Fibroblast of lung (primary cell): ENCODE measurements at places on chromosomes 5 and 9. TPM values are rescaled to one million over a fixed set of nuclear protein-coding genes. Genes with fewer than 3 reads are reported as not detected.

- H3K27me3 ChIP-seq = no peaks in the 10 kb centered on the region
- peak; percentile 87 for DNase-seq
- no peak overlapping the region for H3K4me3 ChIP-seq
- peak overlapping the region; percentile 61 for H3K27ac ChIP-seq
Observed at GRCh38 chr9:99269416-99269815, 47.3 kb downstream of the SEC61B start.

DNA sequence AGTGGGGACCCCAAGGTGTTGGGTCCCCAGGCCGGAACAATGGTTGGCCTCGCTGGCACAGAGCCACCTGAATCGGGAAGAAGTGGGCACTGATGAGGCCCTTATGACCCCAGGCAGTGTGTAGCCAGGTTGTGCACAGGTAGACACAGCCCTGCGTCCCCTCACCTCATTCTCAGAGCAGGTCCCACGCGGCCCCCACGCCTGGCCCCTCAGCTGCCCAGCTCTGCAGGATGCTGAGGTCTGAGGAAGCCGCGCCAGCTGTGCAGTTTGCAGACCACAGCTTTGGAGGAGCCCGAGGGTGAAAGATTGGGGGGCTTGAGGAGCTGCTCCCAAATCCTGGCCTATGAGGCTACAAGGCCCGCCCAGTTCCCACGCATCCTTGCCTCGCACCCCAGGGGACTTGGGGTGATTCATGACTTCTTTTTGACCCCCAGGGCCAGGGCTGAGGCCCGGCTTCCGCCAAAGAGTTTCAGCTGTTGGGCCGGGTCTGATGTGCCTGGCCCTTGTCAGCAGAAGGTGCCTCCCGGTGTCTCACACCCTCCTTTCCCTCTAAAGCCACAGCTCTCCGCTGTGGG lies 87.8 kb upstream of the PHYKPL start:
- DNase-seq = no peak
- H3K27ac ChIP-seq = no peak overlapping the region
- no peaks in the 10 kb centered on the region for H3K36me3 ChIP-seq
- H3K4me3 ChIP-seq = no peak overlapping the region

- DNase-seq = no peak
- H3K27me3 ChIP-seq = no peaks in the 10 kb centered on the region
- H3K36me3 ChIP-seq = no peaks in the 10 kb centered on the region
- H3K27ac ChIP-seq = no peak overlapping the region
- H3K4me1 ChIP-seq = peaks cover 8% of the 10 kb centered on the region
- H3K4me3 ChIP-seq = no peak overlapping the region
Observed at GRCh38 chr5:58244819-58245475, 214.9 kb downstream of the PLK2 start.

DNA sequence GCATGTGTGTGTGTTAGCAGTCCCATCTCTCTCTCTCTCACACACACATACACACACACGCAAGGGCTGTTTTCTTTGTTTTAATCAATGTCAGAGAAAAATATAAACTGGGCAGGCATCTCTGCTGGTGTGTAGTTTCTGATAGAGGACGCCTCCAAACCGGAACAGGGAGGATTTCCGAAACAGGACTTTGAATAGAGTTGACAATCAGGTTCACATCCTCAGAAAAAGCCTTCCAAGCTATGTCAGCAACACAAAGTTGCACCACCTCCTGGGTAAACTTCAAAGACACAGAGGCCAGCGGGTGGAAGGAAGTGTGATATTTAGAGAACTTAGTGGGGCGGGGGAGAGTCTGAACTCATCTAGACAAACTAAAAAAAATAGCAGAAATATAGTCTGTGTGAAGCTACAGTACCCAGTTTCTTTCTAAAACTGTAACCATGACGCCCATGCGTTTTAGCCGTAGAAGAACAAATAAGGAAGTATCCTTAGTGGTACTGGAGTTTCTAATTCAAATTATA lies 1.2 kb downstream of the ST8SIA4 start:
- peak; percentile 12 for DNase-seq
- H3K27ac ChIP-seq = no peak overlapping the region
- H3K27me3 ChIP-seq = peaks cover 9% of the 10 kb centered on the region
- no peaks in the 10 kb centered on the region for H3K36me3 ChIP-seq
- no peaks in the 10 kb centered on the region for H3K4me1 ChIP-seq
- peak overlapping the region; percentile 81 for H3K4me3 ChIP-seq

DNA sequence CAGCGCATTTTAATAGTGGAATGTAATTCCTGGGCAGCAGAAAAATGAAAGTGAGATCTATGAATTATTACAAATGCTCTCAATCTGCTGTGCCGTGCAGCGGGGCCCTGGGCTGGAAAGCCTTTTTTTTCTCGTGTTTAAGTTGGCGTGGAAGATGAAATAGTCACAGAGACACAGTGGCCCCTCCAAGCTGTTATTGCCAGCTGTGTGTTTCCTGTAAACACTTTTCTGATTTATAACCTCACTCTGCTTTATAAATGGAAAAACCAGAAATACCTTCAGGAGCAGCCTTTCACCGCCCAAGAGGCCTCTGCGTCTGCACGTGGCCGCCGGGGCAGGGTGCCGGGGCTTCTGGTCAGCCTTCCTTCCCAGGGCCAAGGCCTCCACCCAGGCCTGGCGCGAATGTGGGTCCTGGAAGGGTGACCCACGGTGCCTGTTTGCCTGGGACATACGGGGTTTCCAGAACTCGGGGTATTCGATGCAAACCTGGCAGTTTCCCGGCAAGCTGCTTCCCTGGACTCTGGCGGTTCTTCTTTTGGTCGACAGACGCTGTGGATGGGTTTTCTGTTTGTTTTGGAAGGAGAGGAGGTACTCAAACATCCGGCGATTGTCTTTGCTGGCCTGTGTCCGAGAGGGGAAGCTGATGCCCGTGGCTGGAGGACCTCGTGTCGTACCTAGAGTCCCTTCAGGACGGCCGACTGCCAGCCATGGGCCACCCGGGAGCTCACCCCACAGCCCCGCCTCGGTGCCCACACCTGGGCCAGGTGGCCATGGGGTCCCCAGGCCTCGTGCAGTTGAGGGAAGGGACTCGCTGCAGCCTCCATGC lies 256.7 kb downstream of the PARP8 start:
- no peak for DNase-seq
- no peaks in the 10 kb centered on the region for H3K4me1 ChIP-seq
- no peaks in the 10 kb centered on the region for H3K27me3 ChIP-seq
- H3K27ac ChIP-seq = no peak overlapping the region
- H3K36me3 ChIP-seq = no peaks in the 10 kb centered on the region
- H3K4me3 ChIP-seq = peak overlapping the region; percentile 14

GRCh38 chr9:98989036-98990000 lies 45.6 kb downstream of the COL15A1 start:
- H3K4me1 ChIP-seq = peaks cover 13% of the 10 kb centered on the region
- no peaks in the 10 kb centered on the region for H3K36me3 ChIP-seq
- H3K27me3 ChIP-seq = peaks cover 3% of the 10 kb centered on the region
- H3K27ac ChIP-seq = peak overlapping the region; percentile 84
- no peak overlapping the region for H3K4me3 ChIP-seq
- peak; percentile 100 for DNase-seq

GRCh38 chr9:7467186-7467585 lies 332.4 kb downstream of the DMAC1 start:
- H3K27me3 ChIP-seq = no peaks in the 10 kb centered on the region
- no peak overlapping the region for H3K27ac ChIP-seq
- no peaks in the 10 kb centered on the region for H3K36me3 ChIP-seq
- H3K4me1 ChIP-seq = no peaks in the 10 kb centered on the region

- peaks cover 2% of the 10 kb centered on the region for H3K4me1 ChIP-seq
- H3K27me3 ChIP-seq = no peaks in the 10 kb centered on the region
- no peaks in the 10 kb centered on the region for H3K36me3 ChIP-seq
- H3K27ac ChIP-seq = no peak overlapping the region
Observed at GRCh38 chr5:10538103-10538788, 25.6 kb upstream of the ANKRD33B start.

DNA sequence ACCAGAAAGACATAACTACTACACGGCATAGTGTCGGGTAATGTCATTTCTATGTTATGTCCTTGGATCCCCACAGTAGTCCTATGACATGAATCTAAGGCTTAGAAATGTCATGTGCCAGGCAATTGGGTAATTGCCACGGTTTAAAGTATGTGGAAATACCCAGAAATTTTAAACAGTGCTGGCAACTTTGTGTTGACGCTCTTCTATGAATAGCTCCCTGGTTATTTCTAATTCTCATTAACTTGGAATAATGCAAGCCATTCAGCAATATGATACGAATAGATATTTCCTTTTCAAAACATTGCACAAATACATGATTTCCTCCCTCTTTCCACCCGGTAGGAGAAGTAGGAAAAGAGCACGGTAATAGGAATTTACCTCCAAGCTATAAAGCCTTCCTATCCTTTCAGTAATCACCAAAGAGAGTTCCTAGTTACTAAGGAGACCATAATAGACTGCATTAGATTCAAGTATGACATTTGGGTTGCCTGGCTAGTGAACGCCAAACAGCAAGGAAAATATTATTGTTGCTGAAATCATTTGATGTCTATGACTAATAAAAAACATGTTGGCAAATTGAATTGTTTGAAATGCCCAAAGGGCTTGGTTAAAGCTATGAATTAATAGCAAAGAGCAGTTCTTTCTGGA lies 168.4 kb downstream of the CCDC192 start:
- H3K4me1 ChIP-seq = peaks cover 4% of the 10 kb centered on the region
- no peaks in the 10 kb centered on the region for H3K27me3 ChIP-seq
- no peak overlapping the region for H3K27ac ChIP-seq
- H3K36me3 ChIP-seq = no peaks in the 10 kb centered on the region
- no peak overlapping the region for H3K4me3 ChIP-seq

DNA sequence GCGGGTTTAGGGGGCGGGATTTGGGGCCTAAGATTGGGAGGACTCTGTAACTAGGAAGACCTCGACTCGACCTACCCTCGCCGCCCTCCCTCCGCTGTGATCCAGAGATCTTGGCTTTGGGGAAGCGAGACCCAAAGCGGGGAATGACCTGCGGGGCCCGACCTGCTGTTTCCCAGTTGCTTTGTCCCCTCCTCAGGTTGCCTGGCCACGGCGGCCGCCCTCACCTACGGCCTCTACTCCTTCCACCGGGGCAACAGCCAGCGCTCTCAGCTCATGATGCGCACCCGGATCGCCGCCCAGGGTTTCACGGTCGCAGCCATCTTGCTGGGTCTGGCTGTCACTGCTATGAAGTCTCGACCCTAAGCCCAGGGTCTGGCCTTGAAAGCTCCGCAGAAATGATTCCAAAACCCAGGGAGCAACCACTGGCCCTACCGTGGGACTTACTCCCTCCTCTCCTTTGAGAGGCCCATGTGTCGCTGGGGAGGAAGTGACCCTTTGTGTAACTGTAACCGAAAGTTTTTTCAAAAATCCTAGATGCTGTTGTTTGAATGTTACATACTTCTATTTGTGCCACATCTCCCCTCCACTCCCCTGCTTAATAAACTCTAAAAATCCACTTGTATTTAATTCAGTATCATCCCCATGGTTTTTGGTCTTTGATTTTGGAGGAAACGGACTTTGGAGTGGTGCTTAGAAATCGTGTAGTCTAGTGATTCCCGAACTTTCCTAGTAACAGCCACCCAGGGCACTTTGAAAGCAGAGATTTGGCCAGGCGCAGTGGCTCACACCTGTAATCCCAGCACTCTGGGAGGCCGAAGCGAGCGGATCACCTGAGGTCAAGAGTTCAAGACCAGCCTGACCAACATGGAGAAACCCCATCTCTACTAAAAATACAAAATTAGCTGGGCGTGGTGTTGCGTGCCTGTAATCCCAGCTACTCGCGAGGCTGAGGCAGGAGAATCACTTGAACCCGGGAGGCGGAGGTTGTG lies 878 bp downstream of the HIGD2A start:
- H3K4me1 ChIP-seq = peaks cover 12% of the 10 kb centered on the region
- peaks cover 12% of the 10 kb centered on the region for H3K36me3 ChIP-seq
- H3K4me3 ChIP-seq = peak overlapping the region; percentile 81
- H3K27ac ChIP-seq = peak overlapping the region; percentile 95

- no peak overlapping the region for H3K4me3 ChIP-seq
- peaks cover 12% of the 10 kb centered on the region for H3K4me1 ChIP-seq
- H3K27ac ChIP-seq = no peak overlapping the region
- no peaks in the 10 kb centered on the region for H3K27me3 ChIP-seq
- H3K36me3 ChIP-seq = no peaks in the 10 kb centered on the region
Observed at GRCh38 chr9:22216730-22217172, 207.6 kb upstream of the CDKN2B start.

DNA sequence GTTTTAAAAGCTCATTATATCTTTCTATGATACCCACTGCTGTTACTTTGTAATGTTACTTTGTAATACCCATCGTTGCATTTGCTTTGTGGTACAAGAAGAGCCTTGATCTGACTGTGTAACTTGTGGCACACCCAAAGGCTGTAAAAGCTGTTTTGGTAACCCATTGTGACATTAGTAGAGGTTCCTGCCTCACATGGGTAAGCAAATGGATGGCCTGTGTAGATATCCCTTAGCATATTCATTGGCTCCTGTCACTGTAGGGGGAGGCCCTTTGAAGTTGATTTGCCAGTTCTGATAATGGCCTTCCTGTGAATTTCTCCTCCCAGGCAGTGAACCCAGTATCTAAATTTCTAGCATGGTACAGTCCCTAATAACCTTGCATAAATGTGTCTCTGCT lies 15.7 kb downstream of the CDK20 start:
- no peak overlapping the region for H3K27ac ChIP-seq
- no peak for DNase-seq
- no peak overlapping the region for H3K4me3 ChIP-seq

DNA sequence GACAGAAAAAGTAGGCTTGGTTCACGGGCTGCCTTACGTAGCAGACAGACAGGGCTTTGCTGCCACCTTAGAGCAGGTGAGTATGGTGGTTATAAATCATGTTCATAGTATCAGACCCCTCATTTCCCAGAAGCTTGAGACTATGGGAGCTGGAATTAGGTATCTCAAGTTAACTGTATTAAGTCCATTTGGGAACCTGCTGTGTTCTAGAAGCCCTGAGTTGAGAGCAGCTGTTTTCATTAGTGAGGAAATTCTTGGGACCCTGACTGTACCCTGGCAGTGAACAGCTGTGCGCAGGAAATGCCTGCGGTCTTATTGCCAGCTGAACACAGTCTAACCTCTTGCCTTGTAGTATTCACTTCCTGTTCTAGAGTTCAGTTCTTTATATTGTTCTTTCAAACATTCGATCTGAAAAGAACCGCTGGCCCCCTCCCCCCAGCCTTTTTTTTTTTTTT lies 29.8 kb downstream of the UGCG start:
- H3K27ac ChIP-seq = peak overlapping the region; percentile 59
- DNase-seq = peak; percentile 64
- peaks cover 19% of the 10 kb centered on the region for H3K4me1 ChIP-seq

GRCh38 chr5:137134920-137135532 lies 364.1 kb downstream of the SPOCK1 start:
- H3K4me3 ChIP-seq = no peak overlapping the region
- H3K27me3 ChIP-seq = no peaks in the 10 kb centered on the region
- no peak overlapping the region for H3K27ac ChIP-seq
- H3K4me1 ChIP-seq = no peaks in the 10 kb centered on the region

GRCh38 chr5:65955746-65956145 lies 29.4 kb downstream of the ERBIN start:
- no peaks in the 10 kb centered on the region for H3K36me3 ChIP-seq
- H3K27ac ChIP-seq = no peak overlapping the region
- H3K4me1 ChIP-seq = no peaks in the 10 kb centered on the region
- H3K4me3 ChIP-seq = no peak overlapping the region
- H3K27me3 ChIP-seq = no peaks in the 10 kb centered on the region

- peaks cover 7% of the 10 kb centered on the region for H3K27me3 ChIP-seq
- no peak overlapping the region for H3K4me3 ChIP-seq
- H3K4me1 ChIP-seq = no peaks in the 10 kb centered on the region
- H3K36me3 ChIP-seq = no peaks in the 10 kb centered on the region
Observed at GRCh38 chr5:982377-983237, 26.0 kb upstream of the NKD2 start.

The ZNF474 gene
- total RNA-seq = under 0.01 and 0.17 TPM in 2 replicates

The NTRK2 gene
- 0.26 and 0.66 TPM in 2 replicates for total RNA-seq

The BSPRY gene
- not detected in 2 replicates for total RNA-seq

The F2R gene
- total RNA-seq = 164 and 265 TPM in 2 replicates

The MCTP1 gene
- 3.6 and 7.9 TPM in 2 replicates for total RNA-seq

The DRD1 gene
- total RNA-seq = 2.0 and 2.6 TPM in 2 replicates

The ADAMTS6 gene
- total RNA-seq = 45.2 and 48.3 TPM in 2 replicates

The RLN2 gene
- total RNA-seq = not detected in 2 replicates

The SPINK7 gene
- not detected in 2 replicates for total RNA-seq

The GRAMD2B gene
- total RNA-seq = 12.1 and 21.3 TPM in 2 replicates

The PCDHB15 gene
- total RNA-seq = 0.77 and 1.8 TPM in 2 replicates
